SHP77 (cell line): ENCODE measurements at places on chromosomes 1 and 21.
A peak's percentile ranks its signal among the peaks of the same experiment; 100 is the strongest.

DNA sequence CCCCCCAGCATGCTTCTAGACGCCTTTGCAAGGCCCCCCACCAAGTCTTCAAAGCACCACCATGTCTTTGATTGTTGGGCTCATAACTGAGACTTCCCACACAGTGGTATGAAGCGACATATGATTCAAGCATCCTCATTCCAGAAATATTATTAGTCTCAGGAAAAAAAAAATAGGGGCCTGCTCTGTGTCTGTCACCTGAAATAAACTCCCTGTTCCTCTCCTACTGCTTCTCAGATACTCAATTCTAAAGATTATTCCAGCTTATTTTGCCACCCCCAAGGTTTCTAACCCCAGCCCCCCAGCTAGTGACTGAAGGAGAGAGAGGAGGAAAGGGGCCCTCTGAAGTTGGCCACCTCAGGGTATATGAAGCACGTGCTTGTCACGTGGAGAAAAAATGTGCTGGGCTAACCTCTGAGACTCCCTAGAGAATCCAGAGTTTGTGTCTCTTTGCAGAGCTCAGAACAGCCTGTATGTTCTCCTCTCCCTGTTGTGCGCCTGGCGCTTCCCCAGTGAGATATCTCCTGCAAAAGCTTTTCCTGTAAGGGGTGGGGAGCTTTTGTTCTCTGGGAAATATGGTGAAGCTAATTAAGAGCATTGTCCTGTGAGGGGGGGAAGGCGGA lies 35.9 kb upstream of the RASAL2 start:
- DNase-seq, result no peak

GRCh38 chr1:111920221-111921024 lies 69.0 kb downstream of the KCND3 start:
- DNase-seq, result peak; percentile 76

DNA sequence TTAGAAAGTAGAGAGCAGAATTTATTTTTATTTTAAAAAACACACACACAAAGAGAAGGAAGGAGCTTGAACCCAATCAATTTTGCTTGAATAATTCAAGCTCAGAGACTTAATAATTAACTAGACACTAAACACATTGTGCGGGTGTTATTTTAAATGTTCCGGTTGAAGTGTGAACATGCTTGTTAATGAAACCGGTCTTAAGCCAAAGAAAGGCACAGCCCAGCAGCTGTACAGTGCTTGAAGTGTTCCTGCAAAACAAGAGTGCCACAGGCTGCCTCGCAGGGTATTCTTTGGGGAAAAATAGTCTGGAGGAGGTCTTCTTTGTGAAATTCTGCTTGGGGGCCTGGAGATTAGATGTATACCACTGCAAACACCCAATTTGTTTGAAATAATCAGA lies 2.2 kb upstream of the CDC42BPA start:
- no peak for DNase-seq

- no peak for DNase-seq
Measured at GRCh38 chr1:33220676-33221384, 35.5 kb upstream of the ZNF362 start.

DNA sequence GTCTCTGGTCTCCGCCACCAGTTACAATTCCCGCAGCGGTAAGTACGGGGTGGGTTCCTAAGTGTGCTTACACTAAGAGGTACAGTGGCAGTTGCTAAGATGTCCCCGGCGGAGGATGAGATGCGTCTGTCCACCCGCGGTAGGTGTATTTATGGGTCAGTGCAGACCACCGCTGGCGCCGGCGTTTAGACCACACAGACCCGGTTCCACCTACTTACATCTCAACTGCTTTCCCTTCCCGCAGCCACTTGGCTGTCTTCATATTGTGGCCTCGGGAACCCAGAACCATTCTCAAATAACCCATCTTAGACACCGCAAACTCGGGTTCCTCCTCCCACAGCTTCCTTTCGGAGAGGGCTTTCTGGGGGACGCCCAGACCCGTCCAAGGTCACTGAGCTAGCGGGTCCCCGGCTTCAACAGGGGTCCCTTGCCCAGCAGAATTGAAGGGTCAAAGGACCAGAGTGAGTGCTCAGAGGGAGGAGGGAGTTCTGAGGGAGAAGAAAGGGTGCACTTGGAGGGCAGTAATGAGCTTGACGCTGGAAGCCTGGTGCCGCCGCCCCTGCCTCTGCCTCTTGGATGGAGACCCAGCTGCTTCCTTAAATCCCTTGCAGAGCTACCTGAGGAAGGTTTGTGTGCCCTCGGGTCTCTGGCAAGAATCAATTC lies 8.6 kb downstream of the NR5A2 start:
- DNase-seq, result no peak

- DNase-seq, result no peak
Measured at GRCh38 chr1:95780836-95781235, 546.8 kb downstream of the RWDD3 start.

- DNase-seq, result no peak
Measured at GRCh38 chr1:221150996-221151395, 271.8 kb downstream of the HLX start.

DNA sequence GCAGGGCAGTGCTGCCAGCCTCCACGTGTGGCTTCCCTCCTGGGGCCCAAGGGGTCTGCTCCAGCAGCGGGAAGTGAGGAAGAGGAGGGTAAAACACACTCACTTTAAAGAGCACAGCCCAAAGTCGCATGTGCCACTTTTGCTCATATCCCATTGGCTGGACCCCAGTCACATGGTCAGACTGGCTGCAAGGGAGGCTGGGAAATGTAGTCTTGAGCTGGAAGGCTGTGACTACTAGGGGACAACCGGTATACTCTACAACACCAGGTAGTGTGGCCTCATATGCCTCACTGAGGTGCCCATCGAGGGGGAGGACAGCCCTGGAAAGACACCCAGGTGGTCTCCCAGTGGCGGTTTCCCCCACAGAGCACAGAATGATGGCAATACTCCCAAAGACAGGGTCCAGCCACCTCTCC lies 45.2 kb downstream of the CAMK2N1 start:
- no peak for DNase-seq

- peak; percentile 45 for DNase-seq
Measured at GRCh38 chr1:239308701-239309333, 77.6 kb upstream of the CHRM3 start.

DNA sequence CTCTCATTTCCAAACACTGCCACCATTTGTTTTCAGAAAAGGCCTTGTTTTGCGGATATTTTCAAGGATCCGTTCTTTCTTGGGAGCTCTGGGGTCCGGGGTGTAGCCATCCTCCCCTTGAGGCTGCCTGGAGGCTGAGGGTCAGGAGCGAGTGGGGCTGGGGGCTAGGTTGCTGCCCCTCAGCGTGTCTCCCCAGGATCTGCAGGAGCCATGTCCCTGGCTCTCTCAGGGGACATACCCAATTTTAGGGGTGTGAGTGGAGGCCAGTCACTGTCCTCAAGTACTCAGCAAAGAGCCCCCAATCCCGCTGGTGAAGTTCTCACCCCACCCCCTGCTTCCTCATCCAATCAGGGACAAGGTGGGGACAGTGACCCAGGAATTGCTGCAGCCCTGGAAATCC lies 15.0 kb upstream of the PRDM16 start:
- no peak for DNase-seq

DNA sequence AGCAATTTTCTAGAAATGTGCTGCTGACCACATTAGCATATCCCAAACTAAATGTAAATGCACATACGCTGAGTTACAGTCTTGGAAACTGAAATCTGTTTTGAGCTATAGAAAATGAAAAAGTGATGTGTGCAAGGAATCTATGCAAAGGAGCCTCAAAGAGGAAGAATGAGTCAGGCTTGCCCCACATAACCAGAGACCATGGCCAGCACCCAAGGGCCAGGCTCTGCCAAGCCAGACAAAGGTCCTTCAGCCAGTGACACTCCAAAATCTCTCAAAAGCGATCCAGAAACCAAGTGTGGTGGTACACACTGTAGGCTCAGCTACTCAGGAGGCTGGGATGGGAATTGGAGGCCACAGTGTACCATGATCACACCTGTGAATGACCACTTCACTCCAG lies 195.2 kb downstream of the TOMM20 start:
- no peak for DNase-seq
